Stimulated activated CD8-positive, alpha-beta memory T cell treated with anti-CD3 and anti-CD28 coated beads, Interleukin-2, amount 100 ng/mL, for 48 hours (primary cell): ENCODE measurements at places on chromosomes 6 and 20.

DNA sequence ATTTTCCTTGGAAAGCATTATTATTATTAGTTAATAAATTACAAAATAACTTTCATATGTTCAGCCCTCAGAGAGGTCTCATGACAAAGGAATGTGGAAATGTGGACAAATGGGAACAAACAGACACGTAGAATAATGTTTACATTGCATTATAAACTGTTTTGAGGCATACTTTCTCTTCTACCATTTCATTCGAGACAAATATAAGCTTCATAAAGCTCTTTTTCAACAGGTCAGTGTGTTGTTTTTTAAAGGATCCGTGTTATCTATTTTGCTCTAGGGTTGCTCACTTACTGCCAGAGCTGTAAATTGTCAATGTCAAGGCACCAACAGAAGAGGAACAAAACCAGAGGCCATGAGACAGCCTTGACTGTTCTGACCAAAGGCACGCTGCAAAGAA, 256.8 kb downstream of the PHACTR1 start:
- no peak for DNase-seq

DNA sequence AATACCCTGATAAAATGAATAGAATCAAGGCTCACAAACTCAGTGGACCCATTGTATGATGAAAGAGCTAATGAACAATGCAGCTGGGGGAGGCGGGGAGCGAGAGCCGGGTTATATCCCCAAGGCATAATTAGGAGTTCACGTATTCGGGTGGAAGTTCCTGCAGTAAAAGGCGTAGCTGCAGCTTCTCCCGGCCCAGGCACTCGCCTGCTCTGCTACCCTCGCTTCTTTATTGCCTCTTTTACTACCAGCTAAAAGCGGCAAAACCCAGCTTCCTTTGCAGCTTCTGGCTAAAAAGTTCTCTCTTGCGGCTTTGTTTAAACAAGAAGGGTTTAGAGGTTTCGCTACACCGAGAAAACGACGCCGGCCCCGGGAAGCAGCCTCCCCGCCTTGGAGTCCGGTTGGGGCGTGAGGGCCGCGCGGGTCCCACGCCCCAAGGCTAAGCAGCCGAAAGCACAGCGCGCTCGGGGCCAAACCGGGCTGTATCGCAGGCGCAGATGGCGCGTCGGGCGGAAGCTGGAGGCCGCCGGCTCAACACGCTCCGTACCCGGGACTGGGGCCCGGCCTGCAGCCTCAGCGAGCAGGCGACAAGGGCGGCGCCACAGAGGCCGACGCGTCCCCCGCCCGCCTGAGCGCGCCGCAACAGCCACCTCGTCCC, 1.6 kb downstream of the ZBTB2 start:
- no peak for DNase-seq

GRCh38 chr6:78942446-78942845, 75.1 kb downstream of the IRAK1BP1 start:
- DNase-seq = no peak

DNA sequence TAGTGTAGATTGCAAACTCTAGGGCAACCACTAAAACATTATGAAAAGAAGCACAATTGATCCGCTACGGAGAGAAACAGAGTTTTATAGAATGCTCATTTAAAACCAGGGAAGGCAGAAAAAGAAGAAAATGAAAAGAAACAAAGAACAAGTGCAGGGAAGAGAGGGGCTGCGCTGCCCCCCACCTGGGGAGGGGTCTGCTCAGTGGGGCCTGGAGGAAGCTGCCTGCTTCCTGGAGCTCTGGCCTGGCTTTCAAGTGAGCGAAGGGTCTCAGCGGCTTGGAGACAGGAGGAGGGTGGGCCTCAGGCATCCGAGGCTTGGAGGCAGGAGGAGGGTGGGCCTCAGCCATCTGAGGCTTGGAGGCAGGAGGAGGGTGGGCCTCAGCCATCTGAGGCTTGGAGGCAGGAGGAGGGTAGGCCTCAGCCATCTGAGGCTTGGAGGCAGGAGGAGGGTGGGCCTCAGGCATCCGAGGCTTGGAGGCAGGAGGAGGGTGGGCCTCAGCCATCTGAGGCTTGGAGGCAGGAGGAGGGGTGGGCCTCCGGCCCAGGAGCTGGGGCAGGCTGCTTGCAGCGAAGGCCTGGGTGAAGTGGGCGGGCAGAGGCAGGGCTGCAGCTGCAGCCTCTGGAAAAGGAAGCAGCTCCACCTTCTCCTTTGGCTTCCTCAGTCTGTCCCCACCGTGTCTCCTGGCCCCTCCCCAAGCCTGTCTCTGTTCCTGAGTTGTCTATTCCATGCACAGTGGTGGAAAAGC, 406.3 kb downstream of the TAF4 start:
- DNase-seq = no peak

DNA sequence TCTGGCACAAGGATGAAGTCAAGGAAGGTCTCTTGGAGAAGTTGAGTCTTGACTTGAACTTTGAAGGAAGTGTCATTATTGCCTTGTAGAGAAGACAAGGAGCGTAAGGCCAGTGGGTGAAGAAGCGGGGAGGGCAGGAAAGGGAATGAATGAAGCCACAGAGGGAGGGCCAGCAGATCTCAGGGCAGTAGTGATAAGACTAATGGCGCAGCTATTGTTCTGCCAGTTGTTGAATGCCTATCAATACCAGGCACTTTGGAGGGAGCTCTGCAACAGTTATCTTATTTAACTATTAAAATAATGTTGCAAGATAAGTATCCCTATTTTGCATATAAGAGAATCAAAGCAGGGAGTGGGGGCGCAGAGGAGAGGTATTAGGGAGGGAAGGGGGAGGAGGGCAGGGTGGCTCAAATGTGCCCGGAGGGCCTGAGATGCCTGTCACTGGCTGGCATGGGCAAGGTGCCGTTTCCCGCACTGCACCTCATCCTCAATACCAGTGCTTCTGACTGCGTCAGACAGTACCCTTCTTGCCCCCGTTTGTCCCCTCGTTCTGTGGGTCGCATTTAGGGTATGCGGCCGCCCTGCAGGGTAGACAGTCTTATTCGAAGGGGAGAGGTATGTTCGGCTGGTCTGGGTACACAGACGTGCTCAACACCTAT, 109.8 kb downstream of the ZDHHC14 start:
- no peak for DNase-seq

GRCh38 chr6:116616737-116617053, 416 bp downstream of the RSPH4A start:
- peak; percentile 2 for DNase-seq

- no peak for DNase-seq
Measured at GRCh38 chr6:118581489-118581959, 33.4 kb downstream of the PLN start.

DNA sequence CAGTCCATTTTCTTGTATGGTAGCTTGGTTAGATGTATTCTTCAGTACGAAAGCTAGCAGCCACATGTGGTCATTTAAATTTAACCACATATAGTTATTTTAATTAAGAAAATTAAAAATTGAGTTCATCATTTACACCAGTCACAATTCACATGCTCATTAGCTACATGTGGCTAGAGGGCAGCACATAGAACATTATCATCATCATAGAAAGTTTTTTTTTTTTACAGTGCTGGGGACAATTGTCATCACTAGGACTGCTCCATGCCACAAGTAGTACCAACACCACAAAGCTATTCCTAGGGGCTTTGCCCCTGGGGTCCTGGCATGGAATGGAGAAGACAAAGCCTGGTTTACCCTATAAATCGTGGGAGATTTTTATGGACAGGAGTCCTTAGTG, 30.5 kb downstream of the PLCB4 start:
- no peak for DNase-seq

- DNase-seq = no peak
Measured at GRCh38 chr6:103769431-103769830, 1090.3 kb downstream of the HACE1 start.

GRCh38 chr6:44665683-44666082, 278.2 kb downstream of the CDC5L start:
- no peak for DNase-seq

DNA sequence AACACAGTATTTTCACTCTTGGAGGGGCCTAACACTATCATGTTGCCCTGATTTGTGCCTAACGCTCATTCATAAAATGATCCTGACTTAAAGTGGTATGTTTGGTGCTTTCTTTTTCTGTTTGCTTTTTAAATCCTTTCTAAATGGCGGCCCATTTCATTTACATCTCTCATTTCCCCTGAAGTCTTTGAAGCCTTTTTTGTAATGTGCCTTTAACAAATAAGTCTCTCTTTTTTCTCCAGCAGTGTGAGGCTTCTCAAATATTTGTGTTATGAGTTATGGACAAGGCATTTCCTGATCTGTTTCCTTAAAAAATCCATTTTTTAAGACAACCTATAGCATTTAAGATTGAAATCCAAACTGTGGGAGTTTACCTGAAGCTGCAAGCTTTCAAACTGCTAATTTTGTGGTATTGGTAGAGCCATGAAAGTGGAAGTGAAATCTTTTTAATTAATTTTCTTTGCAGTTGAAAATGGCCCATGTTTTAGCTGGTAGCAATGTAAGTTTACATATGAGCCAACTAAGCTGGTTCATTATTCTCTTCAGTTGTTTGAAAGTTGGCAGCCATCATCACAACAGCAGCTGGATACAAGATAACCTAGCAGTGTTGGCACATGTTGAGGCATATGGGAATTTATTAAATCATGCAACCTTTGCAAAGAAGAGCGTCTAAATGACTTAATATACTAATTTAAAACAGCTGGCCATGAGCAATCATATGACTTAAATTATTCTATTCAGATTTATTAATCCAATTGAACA, 469.7 kb downstream of the CDKAL1 start:
- DNase-seq = no peak

- DNase-seq = no peak
Measured at GRCh38 chr6:137162692-137163306, 10.6 kb downstream of the IL22RA2 start.

GRCh38 chr6:108831104-108831503, 17.1 kb upstream of the ARMC2 start:
- no peak for DNase-seq

DNA sequence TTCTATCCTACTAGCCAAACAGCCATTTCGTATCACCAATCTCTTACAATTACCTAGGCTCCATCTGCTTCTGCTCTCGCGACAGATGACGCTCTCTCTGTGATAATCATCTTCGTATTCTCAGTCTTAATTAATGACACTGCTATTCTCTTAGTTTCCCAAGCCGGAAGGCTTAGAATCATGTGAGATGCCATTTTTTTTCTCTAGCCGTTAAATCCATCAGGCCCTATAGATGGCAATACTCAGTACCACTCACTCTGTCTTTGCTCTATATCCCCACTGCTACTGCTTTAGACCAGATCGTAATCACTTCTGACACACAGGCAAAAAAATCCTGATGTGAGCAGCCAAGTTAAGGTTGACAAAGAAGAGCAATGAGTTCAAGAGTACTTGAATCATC, 2.1 kb upstream of the THEMIS start:
- no peak for DNase-seq

- DNase-seq = no peak
Measured at GRCh38 chr6:37761554-37762271, 57.8 kb upstream of the ZFAND3 start.

DNA sequence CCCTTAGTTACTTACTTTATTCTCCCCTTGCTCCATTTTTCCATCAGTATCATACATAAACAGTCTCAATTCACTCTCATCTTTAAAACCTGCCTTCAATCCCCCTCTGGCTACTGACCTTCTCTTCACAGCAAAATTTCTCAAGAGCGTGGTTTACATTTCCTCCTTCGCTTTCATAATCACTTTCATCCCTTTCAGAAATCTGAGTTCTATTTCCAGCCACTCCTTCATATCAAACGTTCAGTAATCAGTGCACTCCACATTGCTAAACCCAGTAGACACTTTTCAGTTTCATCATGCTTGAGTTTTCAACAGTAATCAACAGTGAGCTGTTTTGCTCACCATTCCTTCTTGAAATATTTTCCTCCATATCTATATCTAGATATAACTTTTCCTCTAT, 176.7 kb upstream of the HSF2 start:
- DNase-seq = no peak

- no peak for DNase-seq
Measured at GRCh38 chr20:43939762-43940121, 25.1 kb downstream of the TOX2 start.

- no peak for DNase-seq
Measured at GRCh38 chr6:125670568-125670967, 78.9 kb upstream of the HEY2 start.

GRCh38 chr6:11416936-11417576, 120.5 kb upstream of the TMEM170B start:
- DNase-seq = no peak

DNA sequence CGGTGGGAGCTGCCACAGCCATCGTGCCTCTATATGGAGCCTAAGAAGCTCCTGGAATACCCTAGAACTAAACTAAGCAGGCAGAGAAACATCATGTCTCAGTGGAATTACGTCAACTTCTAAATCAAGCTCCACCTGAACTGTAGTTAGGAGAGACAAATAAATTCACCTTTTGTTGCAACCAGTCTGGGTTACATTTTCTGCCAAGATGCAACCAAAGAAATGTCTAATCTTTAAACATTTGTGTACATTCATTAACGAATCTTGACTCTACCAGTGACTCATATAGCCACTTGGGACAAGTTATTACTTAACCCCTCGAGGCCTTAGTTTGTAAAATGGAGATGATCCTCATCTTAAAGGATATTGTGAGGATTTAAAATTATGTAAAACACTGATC, 8.9 kb downstream of the PTPRK start:
- no peak for DNase-seq

DNA sequence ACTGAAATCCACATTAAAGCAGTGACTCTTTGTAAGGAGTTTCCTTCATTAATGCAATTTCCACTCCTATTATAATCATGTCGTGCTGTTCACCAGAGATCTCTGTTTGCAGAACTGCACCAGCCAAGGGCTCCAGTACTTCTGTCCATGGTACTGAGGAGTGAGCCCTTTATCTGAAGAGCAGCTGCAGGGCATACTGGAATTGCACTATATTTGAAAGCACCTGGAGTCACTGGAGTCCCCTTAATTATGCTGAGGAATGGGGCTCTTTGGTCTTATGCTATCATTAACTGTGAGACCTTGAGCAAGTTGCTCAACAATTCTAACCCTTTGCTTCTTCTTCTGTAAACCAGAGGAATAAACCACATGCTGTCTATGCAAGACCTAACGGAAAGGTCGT, 61.7 kb upstream of the NUP153 start:
- DNase-seq = no peak

DNA sequence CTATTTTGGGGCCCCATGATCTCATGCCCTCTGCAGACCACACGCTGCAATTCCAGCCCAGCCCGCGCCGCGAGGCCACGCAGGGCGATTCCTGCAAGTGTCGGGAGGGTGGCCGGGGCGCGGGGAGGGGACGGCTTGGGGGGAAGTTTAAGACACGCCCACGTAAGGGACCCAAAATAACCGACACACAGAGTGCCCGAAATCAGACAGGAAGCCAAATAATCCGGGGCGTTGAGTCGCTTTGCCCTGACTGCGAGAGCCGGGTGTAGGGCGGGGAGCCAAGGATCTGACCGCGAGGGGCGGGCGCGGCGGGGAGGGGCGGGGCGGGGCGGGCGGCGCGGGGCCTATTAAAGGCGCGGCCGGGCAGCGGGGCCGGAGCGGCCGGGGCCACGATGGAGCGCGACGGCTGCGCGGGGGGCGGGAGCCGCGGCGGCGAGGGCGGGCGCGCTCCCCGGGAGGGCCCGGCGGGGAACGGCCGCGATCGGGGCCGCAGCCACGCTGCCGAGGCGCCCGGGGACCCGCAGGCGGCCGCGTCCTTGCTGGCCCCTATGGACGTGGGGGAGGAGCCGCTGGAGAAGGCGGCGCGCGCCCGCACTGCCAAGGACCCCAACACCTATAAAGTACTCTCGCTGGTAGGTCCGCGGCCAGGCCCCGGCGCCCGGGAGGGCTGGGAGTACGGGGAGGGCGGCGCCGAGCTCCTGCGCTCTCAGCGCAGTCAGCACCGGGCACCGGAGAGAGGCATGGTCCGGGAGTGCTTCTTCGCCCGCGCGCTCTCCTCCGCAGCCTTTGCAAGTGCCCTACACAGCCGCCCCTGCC, at the start of gene ENPP1:
TSS of gene ENPP1 (plus strand) at position 377 of the 816 bp plus-strand sequence. CDS start at position 393, 16 bp downstream.
- peak; percentile 33 for DNase-seq

- DNase-seq = no peak
Measured at GRCh38 chr6:158328952-158329351, 16.7 kb downstream of the TULP4 start.
